ENCODE measurements at places on chromosomes 3 and 15.

DNA sequence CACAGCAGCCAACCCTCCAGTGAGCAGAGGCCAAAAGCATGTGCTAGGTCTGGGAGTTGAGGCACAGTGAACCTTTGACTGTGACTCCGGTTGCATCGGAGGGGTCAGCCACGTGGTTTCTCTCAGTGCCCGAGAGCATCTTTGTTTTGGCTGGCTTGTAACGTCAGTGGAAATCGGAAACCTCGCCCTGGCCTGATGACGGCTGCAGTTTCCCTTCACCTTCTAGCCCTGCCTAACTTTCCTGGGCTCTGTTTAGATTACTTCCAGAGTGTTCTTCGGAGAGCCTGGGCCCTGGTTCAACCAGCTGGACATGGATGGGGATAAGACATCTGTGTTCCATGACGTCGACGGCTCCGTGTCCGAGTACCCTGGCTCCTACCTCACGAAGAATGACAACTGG, 56.6 kb downstream of the MESD start:
- DNase-seq, result no peak

- no peak for DNase-seq
These were observed 36.9 kb downstream of the ATP13A3 start for GRCh38 chr3:194449913-194450312.

DNA sequence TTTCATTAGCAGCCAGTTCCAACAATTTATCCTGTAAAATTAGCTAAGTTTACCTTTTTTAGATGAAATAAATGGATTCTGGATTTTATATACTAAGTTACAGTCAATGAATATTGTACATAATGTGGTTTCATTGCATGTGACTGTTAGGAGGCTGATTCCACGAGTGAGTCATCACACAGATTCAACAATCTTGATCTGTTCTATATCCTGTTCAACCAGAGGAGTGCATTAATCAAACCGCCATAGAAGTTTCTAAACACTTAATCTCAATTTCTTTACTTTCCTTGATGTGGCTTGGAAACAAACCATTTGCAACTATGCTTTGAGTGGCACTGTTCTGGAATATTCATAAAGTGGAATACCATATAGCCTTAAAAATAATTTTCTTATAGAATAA, 15.3 kb downstream of the DNAJC13 start:
- DNase-seq, result no peak

GRCh38 chr3:4220065-4220464, 83.1 kb upstream of the SETMAR start:
- no peak for DNase-seq

DNA sequence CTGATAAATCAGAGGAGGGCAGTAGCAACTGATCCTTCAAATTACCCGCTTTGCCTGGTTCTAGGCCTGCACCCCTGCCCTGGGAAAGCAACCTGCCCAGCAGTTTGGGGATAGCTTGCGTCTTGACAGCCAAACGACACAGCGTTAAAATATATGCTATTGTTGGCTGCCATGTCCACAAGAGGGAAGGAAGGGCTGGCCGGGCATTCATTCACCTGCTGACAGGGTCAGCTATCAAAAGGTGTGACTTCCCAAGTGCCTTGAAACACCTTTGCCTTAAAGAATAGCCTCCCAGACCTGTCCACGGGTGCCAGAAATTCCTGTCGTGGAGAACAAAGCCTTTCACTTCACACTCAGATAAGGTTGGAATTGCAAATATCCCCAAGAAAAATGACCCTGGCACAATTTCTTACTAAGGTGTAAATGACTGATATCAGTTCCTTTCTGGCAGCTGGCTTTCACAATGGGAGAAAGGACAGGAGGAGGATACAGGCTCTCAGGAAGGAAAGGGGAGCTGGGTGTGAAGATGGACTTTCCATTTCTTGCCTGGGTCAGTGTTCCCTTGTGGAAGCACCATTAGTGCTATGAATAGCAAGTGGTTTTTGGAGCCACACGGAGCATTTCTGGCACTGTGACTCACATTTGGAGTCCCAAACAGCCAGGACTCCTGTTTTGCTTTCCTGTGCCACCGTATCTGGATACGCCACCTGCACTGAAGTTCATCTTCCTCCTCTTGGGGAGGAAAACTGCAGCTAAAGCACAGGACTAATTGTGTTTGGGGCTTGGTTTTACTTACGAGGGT, 19.2 kb downstream of the ALDH1A3 start:
- no peak for DNase-seq

GRCh38 chr3:150740733-150741496, 22.1 kb downstream of the SIAH2 start:
- DNase-seq, result no peak

DNA sequence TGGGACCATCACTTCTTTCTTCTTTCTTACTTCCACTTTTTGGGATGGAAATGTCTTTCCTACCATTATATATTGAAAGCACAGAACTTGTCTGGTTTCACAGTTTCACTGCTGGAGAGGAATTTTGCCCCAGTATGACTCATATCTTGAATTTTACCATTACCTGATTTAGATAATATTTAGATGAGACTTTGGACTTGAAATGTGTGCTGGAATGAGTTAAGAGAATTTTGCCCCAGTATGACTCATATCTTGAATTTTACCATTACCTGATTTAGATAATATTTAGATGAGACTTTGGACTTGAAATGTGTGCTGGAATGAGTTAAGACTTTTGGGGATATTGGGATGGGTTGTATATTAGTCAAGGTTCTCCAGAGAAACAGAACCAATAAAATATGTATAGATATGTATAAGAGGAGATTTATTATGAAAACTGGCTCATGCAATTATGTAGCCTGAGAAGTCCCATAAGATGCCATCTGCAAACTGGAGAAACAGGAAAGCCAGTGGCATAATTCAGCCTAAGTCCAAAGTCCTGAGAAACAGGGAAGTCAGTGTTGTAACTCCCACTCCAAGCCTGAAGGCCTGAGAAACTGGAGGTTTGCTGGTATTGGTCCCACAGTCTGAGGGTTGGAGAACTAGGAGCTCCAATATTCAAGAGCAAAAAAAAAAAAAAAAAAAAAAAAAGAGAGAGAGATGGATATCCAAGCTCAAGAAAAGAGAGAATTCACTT, 1029.2 kb downstream of the EPHA3 start:
- no peak for DNase-seq

- no peak for DNase-seq
These were observed 67.1 kb upstream of the LMOD3 start for GRCh38 chr3:69189487-69189886.

DNA sequence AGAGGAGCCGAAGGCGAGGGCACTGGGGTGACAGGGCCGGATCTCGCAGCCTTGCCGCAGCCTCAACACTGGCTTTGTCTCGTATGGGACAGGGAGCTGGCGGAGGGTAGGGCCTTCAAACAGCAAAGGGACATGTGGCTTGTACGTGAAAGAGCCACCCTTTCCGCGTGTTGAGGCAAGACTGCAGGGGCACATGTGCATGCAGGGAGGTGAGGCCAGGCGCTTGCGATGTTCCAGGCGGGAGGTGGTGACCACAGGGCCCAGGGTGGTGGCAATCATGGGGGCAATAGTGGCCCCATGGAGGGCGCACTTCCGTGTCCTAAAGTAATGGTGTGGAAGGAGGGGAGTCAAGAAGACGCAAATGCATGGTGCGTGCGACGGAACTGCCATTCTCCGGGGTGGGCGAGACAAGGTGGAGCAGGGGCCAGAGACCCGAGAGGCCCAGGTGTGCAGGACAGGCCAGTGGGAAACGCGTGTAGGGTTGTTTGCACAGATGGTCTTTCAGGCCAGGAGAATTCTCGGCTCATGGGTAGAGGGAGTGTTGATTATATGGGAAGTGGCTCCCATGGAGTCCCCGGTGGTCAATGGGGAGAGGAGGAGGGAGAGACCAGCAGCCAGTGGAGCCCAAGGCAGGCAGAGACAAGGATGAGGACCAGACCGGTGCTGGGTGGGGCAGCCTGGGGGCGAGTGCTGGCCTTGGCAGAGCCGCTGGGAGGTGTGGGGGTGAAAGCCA, 45.8 kb upstream of the PCSK6 start:
- DNase-seq, result no peak

DNA sequence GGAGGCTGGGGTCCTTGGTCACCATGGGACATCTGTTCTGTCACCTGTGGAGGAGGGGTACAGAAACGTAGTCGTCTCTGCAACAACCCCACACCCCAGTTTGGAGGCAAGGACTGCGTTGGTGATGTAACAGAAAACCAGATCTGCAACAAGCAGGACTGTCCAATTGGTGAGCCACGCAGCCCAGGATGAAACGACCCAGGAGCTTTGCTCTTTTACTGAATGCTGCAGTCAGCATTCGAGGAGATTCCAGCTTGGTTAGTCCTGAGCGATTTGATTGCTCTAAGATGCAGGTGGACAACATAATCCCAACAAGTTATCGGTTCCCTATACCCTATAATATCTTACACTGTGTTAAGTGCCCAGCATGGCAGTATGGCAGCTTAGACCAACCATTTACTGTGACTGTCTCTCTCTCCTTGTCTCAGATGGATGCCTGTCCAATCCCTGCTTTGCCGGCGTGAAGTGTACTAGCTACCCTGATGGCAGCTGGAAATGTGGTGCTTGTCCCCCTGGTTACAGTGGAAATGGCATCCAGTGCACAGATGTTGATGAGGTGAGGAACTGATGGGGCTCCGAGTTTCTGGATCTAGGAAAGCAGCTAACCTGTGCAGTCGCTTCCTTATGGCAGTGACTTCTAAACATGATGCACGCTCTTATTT, 7.8 kb downstream of the THBS1 start:
- no peak for DNase-seq

- DNase-seq, result no peak
These were observed 167.3 kb upstream of the RORA start for GRCh38 chr15:61396235-61396919.

All from cortex of kidney (tissue), 1 donor.